ENCODE measurements at places on chromosomes 7 and 10.
A peak's percentile ranks its signal among the peaks of the same experiment; 100 is the strongest.

DNA sequence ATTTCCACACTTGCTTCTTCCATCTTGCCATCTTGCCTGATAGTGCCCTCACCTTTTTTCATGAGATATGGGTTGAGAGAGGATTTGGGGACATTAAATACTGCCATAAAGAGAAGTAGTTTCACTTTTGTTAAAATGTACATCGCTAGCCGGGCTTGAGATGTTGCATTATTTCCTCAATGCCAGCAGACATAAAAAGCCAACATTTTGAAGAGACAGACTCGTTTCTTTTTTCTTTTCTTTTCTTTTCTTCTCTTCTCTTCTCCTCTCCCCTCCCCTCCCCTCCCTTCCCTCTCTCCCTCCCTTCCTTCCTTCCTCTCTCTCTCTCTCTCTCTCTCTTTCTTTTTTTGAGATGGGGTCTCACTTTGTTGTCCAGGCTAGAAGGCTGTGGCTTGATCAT, 17.9 kb downstream of the ENKUR start:
- no peak for DNase-seq

- no peak for DNase-seq
These were observed 223.5 kb downstream of the ARHGAP12 start for GRCh38 chr10:31705136-31705535.

DNA sequence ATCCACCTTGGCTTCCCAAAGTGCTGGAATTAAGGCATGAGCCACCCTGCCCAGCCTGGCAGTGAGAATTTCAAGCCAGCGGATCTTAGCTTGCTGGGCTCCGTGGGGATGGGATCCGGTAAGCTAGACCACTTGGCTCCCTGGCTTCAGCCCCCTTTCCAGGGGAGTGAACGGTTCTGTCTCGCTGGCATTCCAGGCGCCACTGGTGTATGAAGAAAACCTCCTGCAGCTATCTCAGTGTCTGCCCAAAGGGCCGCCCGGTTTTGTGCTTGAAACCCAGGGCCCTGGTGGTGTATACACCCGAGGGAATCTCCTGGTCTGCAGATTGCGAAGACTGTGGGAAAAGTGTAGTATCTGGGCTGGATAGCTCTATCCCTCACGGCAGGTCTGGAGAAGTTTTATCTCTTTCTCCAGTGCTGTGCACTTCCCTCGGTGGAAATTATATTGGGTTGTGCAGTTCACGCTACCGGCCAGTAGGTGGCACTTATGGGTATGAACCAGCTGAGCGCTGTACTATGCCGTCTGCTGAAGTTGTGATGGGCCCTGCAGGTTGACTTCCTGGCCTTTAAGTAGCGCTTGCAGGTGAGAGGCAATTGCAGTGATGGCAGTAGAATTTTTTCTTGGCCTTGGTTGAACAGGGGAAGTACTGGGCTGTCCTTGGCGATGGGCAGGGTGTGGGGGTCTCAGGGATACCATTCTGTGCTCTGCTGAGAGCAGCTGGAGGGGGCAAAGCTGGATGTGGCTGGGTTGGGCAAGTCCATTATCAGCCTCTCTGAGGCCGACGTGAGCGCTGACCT, 138.0 kb upstream of the MTPN start:
- peak; percentile 9 for DNase-seq

DNA sequence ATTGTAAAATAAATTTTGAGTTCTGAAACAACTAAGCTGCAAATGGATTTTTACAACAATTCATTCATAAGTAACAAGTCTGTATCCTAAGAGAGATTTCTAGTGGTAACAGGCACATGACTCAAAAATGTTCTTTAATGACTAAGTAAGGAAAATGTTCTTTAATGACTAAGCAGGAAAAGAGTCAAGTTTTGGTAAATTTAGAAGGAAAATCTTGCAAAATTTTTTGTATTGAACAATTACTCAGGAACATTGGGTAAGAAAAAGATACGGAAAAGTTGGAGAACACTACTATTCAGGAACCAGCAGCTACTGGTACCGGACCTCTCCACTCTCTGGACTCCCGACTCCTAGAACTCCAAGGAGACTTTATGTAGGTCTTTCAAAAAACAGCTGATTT, 33.5 kb downstream of the HYCC1 start:
- no peak for DNase-seq

DNA sequence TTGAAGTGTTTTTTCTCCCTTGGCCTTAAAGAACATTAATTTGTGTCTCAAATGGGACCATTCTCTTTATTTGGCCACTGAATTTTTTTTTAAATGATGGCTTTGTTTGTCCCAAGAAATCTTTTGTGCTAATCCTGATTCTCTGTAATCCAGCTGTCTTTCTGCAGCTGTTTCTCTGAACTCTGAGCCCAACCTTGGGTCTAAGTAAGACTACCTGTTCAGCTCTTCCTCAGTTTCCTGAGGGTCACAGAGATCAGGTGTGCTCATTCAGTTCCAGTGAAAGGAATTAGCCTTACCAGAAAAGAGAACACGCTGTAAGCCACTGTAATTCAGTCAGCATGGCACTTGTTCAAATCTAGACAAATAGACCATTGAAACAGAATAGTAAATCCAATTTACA, 94.2 kb downstream of the ANKIB1 start:
- DNase-seq: no peak

DNA sequence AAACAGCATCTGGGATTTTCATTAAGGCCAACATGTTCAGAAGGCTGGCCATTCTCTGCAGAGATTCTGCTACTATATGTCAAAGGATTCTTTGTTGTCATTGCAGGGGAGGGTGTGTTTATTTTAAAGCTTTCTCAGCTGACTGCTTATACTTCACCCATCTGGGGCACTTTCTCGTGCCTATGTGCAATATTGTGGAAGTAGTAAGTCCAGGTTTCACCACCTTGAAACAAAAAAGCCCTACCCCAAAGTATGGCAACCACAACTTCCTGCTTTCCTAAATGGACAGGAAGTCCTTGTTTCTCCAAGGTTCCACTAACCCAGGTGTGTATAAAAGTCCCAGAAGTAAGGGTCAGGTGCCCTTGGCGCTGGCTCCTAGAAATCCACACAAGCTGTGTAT, 58.7 kb upstream of the COL1A2 start:
- no peak for DNase-seq

GRCh38 chr7:23469150-23469960, 936 bp downstream of the IGF2BP3 start:
- no peak for DNase-seq

- DNase-seq: no peak
These were observed 277.5 kb downstream of the SUGCT start for GRCh38 chr7:40412323-40412722.

- no peak for DNase-seq
These were observed 120.5 kb downstream of the UBE2H start for GRCh38 chr7:129832282-129832681.

DNA sequence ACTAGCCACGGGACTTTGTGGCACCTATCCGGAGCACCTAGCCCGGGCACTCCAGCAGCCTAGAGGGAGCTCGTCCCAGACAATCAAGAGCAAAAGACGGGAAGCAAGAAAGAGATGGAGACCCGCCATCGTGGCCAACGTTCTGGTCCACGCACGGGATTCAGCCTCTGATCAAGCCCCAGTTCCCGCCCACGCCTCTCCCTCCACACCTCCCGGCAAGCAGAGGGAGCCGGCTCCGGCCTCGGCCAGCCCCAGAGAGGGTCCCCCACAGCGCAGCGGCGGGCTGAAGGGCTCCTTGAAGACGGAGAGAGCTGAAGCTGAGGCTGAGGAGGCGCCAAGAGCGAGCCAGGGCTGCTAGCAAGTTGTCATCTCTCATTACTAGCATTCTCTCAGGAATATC, 992 bp upstream of the SLC39A12 start:
- DNase-seq: no peak

DNA sequence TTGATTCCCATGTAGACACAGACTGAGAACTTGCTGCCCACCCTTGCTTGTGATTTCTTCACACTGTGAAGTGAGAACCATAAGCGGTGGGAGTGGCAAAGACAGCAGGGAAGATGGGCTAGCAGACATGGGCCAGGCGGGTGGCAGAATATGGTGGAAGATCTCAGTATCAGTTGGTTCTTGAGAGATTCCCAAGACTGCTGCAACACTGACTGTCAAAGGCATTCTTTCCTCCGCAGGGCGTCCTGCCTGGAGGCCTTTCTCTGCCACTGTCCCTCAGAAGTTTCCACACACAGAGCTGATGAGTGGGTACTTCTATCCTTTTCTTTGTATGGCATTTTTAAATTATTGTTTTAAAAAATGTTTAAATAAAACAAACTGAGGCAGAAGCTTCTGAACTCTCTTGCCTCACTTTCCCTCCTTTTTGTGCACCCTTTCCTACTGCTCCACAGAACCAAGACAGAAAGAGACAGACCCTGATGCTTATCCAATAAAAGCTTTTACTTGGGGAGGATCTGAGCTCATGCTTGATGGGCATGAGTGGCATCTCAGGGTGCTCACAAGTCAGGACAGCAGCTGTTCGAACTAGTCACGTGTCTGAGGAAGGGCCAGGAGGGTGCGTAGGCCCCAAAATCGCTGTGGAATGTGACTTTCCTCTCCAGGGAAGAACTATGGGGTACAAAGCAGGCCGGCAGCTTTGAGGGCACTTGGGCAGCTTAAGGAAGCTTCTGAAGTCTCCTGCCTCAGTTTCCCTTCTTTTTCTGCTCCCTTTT, 104.7 kb upstream of the PCGF5 start:
- no peak for DNase-seq

DNA sequence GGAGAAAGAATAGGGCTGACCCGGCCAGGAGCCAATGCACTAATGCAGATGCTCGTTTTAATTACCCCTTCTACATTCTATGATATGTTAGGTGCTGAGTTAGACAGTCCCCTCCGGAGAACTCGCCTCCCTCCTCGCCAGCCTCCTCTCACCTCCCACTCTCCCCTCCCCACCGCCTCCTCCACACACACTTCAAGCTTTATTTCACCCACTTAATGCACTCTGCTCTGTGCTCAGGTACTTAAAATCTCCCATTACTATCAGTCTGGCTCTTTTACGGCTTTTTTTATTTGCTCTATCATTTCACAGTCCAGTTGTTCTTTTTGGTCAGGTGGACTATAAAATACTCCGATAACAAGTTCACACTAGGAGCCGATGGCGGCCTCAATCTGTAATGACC, 231.6 kb downstream of the TEX36 start:
- no peak for DNase-seq

- DNase-seq: no peak
These were observed at the start of gene PHKG1 for GRCh38 chr7:56092789-56093531. Gene PHKG1 (minus strand): TSS chr7:56092952. CDS start chr7:56088941, 4,011 bp downstream.

GRCh38 chr7:143884969-143885559, 16.9 kb downstream of the TCAF1 start:
- DNase-seq: no peak

DNA sequence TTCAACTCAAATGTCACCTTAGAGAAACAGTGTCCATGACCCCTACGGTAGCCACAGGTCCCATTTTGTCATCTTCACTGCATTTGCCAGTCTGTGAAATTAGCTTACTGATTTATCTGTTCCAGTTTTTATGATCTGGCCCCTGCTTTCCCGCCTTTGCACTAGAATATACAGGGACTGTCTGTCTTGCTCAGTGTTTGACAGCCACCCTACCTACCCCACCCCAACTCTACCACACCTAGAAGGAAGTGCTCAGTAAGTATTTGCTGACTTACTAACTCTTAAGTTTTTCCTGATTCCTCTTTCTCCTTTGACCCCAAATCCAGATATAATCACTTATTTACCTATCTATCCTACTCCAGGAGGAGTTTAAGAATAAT, 49.5 kb downstream of the CREB3L2 start:
- DNase-seq: no peak

DNA sequence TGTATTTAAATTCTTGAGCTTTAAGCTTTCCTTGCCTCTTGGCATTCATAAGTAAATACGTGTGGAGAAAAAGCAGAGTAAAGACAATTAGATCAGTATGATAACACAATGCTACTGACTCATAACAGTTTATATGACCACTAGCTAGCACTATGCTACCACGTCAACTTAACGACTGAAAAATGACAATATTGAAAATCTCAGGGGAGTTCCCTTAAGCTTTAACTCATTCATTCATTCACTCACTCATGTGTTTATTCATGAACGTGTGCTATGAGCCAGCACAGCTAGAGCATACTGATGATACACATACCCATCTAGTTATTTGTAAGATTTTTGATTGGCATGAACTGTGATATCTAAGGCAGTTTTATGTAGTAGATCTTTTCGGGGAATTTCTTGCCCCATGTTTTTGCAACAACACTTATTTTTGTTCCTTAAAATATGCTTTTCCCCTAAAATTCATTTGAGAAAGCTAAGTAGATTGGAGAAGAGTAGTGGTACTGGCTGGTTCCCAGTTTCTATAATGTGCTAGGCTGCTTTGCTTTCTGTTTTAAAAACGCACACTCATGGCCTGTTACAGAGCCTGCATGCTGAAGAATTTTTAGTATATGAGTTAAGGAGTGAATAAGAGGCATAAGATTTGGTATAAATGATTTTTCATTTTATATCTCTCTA, 57.4 kb upstream of the ACBD5 start:
- DNase-seq: no peak

GRCh38 chr10:30047924-30048531, 11.4 kb downstream of the JCAD start:
- peak; percentile 32 for DNase-seq

DNA sequence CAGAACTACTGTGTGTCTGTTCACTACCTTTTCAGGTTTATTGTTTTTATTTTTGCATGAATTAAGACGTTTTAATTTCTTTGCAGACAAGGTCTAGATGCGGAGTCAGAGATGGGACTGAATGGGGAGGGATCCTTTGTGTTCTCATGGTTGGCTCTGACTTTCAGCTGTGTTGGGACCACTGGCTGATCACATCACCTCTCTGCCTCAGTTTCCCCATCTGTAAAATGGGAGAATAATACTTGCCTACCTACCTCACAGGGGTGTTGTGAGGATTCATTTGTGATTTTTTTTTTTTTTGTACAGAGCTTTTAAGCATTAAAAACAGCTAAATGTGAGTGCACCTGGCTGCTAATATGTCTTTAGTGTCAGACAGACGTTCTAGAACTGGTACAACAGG, 34.4 kb downstream of the PRF1 start:
- no peak for DNase-seq

DNA sequence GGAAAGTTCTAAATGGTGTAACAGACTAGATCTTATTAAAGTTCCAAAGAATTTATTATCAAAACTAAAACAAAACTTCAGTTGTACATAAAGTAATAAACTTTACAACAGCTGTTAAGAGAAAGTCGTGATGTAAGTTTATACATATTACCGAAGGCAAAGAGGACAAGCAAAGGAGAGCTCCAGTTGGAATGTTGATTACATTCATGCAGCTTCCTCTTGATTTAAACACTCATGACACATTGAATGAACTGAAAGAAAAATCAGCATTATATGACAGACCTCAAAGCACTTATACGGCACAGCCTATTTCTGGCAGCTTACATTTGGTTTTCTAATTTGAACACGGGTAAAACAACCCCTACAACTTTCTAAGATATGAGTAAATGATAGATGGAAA, 13.6 kb downstream of the SRI start:
- DNase-seq: no peak

- DNase-seq: peak; percentile 73
These were observed 24.1 kb downstream of the PRF1 start for GRCh38 chr10:70578371-70578947.

DNA sequence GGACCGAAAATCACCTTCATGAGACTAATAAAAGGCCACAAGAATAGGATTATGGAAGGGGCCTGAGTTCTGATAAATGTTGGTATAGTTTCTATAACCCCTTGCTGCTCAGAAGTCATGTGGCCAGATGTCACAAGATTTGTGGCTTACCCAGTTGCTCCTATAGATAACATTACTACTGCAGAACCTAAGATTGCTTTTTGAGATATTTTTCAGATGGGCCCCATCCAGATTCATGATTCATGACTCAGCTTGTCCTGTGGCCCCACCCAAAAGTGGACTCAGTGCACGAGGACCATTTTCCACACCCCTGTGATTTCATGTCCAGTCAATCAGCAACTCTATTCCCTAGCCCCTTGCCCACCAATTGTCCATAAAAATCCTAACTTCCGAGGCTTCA, 209.0 kb downstream of the ACTR3B start:
- no peak for DNase-seq

- no peak for DNase-seq
These were observed 27.8 kb downstream of the GSDME start for GRCh38 chr7:24729365-24730017.
